ENCODE measurements at places on chromosomes 11 and 22. TPM values are rescaled to one million over a fixed set of nuclear protein-coding genes. Genes with fewer than 3 reads are reported as not detected.

Gene SMC1B
- total RNA-seq = not detected

- DNase-seq = no peak
Observed at GRCh38 chr11:83611600-83611999, 325.4 kb upstream of the CCDC90B start.

DNA sequence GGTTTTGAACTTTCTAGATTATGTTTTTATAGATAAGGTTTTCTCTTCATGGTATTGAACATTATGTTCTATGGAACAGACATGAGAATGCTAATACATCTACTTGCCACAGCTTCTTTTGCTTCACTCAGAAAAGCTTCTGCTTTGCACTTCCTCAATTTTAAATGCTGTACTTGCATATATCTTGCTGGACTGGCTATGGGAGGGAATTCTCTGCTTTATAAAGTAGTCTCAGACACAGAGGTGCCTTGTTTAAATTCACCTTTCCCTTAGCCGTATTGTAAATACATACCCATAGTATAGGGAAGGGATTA, 173.9 kb downstream of the DDX10 start:
- DNase-seq = no peak

Gene PARVB
- total RNA-seq = 14.3 TPM

Gene DBX1
- total RNA-seq = not detected

Gene VSIG10L2
- total RNA-seq = not detected

GRCh38 chr11:66846671-66847091, 3.4 kb downstream of the RCE1 start:
- DNase-seq = peak; percentile 12

DNA sequence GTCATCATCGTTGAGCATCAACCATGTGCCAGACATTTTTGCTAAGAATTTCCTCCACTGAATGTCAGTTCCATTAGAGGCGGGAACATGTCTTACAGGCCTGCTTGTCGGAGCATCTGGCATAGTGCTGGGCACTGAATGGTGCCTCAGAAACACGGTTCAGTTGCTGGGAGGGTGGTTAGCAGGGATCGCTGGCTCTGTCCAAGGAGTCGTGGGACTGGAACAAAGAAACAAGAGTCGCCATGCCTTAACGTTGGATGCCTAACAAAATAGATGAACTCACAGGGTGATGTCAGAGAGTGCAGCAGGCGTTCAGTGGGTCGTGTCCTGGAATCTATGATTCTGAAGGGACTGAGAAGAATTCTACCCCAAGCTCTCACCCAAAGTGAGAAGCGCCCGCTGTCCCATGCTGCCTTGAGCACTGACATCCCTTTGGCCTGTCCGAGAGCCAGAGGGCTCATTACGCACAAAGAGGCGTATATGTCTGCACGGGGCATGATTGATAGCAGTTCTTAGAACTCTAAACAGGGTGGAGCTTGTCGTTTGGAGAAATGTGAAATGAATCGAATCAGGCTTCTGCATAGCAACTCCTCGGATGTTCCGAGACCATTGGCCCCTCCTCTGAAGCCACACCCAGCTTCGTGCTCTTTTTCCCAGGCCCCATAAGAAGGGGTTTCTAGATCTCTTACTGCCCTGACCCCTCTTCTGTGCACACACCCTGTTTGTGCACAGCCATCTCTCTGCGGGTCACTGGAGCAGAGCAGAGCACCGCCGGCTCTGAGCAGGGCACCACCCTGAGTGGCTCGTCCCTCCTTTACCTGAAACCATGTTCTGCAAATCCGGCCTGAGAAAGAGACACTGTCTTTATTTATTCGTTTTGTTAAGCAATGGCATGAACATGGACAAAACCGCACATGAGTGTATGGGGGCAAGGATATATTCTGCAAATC, 113.1 kb upstream of the B3GAT1 start:
- DNase-seq = no peak

DNA sequence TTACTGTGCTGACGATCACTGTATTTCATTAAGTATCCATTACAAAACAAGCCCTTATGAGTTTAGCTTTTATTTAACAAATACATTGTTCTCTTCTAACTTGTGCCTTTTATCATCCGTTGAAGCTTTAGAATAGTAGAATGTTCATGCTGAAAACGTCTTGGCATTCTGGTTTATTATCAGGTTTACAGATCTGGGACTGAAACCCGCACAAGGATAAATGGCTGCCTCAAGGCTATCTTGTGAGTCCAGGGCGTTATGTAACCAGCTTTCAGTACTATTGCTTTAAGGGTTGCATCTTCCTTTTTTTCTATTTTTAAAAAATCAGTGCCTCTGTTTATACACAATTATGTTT, 66.6 kb upstream of the PRODH start:
- no peak for DNase-seq

- no peak for DNase-seq
Observed at GRCh38 chr22:27639248-27640086, 162.1 kb downstream of the MN1 start.

Gene APOL3
- total RNA-seq = 7.0 TPM

- no peak for DNase-seq
Observed at GRCh38 chr11:12163181-12163941, 53.0 kb downstream of the MICAL2 start.

DNA sequence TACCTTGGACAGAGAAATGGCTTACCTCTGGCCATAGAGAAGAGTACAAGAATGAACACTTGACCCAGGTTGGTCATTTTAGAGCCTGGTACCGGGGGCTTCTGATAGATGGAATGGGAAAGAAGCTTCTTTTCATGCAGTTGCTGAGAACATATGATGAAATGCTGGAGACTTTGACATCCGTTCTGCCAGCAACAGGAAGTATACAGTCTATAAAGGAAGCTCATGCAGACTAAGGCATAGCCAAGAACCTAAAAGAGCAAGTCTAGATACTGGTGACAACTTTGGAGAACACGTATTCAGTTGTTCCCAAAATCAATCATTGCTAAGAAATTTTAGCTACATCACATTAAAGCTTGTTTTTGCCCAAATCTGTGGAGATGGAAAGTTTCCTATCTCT, 894.6 kb downstream of the METTL15 start:
- no peak for DNase-seq

DNA sequence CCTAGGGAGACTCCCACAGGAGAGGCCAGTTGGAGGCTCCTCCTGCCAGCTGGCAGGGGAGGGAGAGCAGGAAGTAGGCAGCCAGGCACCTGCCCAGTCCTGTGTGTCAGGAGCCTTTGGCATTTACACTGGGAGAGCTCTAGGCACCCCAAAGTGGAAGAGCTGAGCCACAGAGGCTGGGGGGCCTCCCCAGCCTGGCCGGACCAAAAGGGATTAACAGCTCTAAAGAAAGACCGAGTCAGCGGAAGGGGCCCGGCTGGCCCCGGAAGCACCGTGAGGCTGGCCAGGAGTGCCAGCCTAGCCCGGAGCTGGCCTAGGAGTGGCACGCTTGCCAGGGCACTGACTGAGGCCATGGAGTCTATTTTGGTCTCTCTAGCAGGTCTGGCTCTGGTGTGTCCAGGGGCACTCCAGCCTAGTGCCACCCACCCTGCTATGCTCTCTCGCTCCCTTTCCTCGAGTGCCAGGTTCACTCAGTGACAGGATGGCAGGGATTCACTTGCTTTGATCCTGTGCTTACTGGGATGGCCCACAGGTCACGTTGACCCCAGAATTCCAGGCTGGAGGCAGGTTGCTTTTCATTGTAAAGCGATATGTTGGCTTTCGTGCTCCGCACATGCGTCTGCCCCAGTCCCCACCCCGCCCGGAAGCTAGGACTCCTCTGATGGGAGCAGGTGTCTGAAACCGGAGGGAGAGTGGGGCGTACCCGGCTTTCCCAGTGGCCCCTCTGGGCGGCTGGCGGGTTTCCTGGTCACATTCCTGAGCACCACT, 3.3 kb upstream of the KMT5B start:
- DNase-seq = peak; percentile 49

DNA sequence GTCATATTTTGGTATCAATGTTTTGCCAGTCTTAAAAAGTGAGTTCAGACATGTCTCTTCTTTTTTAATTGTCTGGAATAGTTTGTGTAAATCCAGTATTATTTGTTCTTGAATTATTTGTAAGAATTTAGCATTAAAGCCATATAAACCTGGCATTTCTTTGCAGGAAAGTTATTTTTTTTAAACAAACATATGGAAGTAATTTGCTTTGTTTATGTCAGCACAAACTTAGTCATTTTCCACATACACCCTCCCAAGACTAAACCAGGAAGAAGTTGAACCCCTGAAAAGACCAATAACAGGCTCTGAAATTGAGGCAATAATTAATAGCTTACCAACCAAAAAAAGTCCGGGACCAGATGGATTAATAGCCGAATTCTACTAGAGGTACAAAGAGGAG, 9.1 kb upstream of the CCDC81 start:
- DNase-seq = no peak

Gene BBOX1
- total RNA-seq = 0.76 TPM

- no peak for DNase-seq
Observed at GRCh38 chr11:30798547-30799236, 212.5 kb upstream of the MPPED2 start.

Gene CELSR1
- 1.2 TPM for total RNA-seq

DNA sequence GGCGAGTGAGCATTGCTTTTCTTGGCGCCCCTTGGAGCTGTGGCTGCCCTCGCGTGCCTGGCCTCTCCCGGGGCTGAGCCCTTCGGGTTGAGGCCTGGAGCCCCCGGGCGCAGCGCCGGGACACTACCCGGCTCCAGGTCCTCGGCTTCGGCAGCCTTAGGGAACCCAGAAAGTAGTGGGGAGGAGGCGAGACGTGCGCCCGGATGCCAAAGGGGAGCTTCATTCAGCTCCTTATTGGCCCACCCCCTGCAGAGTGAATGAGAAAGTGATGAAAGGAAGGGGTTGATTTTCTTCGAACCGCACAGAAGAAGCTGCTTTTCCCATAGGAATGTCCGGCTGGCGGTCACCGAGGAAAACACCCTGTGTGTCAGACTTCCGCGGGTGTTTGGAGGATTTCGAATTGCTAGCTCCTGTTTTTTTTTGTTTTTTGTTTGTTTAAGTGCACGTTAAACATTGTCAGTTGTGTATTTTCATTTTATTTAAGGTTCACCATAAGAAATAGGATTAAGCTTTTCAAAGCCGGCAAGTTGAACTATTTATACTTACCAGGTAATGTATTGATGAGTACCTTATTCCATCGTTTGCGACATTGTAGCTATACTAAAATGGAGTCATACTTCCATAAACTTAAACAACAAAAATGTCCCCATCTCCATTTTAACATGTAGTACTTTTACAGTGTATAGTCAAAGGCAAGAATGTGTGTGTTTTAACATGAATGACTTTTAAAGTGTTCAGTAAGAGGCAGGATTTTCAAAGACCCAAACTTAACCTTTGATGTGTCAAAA, 841 bp upstream of the EIF4G2 start:
- DNase-seq = no peak

GRCh38 chr22:43186272-43187170, at the start of gene TTLL12:
Gene TTLL12 (minus strand): TSS chr22:43187134. CDS start chr22:43187069, 65 bp downstream.
- peak; percentile 88 for DNase-seq

Gene TMPRSS4
- 0.41 TPM for total RNA-seq

DNA sequence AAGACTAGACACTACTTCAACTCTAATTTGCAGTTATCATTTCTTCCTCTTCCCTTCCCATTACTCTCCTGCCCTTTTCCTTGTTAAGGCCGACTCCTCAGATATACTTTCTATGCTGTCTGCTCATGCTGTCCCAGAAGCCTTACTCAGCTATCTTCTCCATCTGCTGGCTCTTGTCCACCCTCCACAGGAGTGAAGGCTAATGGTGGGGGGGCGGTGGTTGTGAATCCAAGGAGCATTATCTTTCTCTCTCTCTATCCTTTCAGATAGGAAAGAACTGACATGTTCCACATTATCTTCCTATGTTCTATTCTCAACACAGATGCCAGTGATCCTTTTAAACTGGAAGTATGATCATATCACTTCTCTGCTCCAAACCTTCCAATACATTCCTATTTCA, 37.4 kb downstream of the USP28 start:
- DNase-seq = no peak
